WTC11 (cell line): ENCODE measurements at places on chromosomes 7 and 10. TPM values are rescaled to one million over a fixed set of nuclear protein-coding genes. Genes with fewer than 3 reads are reported as not detected.
A peak's percentile ranks its signal among the peaks of the same experiment; 100 is the strongest.

- no peaks in the 10 kb centered on the region for H3K4me1 ChIP-seq
- no peak overlapping the region for H3K4me3 ChIP-seq
- no peaks in the 10 kb centered on the region for H3K36me3 ChIP-seq
- no peak for DNase-seq
- H3K27me3 ChIP-seq, result no peaks in the 10 kb centered on the region
Observed at GRCh38 chr10:100122780-100123179, 41.1 kb upstream of the CPN1 start.

- H3K4me1 ChIP-seq, result peaks cover 34% of the 10 kb centered on the region
- DNase-seq, result no peak
- no peak overlapping the region for H3K4me3 ChIP-seq
- no peaks in the 10 kb centered on the region for H3K36me3 ChIP-seq
Observed at GRCh38 chr7:35747611-35748010, 52.7 kb upstream of the HERPUD2 start.

Gene ABCC2
- 0.53 to 0.87 TPM (median 0.57 TPM) in 3 replicates for total RNA-seq

DNA sequence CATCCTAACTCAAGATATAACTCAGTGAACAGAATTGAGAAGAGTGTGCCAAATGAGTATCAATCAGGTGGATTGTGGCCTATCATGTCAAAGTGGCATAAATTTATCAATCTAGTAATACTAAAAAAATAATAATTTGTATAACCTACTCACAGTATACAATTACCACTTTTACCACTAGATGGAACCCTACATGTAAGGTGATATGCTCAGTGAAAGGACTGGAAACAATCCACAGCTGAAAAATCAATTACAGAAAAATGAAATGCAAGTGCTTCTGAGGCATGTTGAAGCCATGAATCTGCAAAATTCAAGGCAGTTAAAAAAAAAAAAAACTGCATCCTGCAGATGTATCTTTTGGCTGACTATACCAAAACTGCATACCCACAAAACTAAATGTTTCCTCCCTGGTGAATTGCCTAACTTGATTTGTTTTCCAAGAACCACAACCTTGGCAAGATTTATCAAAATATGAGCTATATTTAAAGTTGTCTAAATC lies 13.9 kb downstream of the ARHGAP19 start:
- no peak overlapping the region for H3K27ac ChIP-seq
- H3K4me1 ChIP-seq, result 0 out of 2 replicates have a peak, but pooled peaks cover 4% of the 10 kb centered on the region
- no peaks in the 10 kb centered on the region for H3K27me3 ChIP-seq
- no peak overlapping the region for H3K4me3 ChIP-seq

DNA sequence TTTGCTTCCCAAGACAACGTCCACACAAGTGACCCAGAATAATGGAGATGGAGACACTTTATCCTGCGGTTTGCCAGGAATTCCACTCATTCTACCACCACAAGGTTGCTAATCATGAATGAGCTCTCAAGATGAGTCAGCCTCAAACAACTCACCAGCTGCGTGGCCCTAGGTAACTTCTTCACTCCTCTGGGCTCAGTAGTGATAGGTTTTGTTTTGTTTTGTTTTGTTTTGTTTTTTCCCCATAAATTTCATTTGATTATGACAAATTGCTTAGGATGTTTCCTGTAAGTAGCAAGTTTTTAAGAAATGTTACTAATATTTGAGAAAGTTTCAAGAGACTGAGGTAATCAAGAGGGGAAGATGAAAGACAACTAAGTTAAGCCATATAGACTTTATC lies 286.8 kb downstream of the PARD3 start:
- H3K4me3 ChIP-seq, result peak overlapping the region; percentile 28; the same call in 1 of the 2 replicates
- H3K36me3 ChIP-seq, result no peaks in the 10 kb centered on the region
- no peaks in the 10 kb centered on the region for H3K27me3 ChIP-seq
- H3K27ac ChIP-seq, result peak overlapping the region; percentile 90
- H3K4me1 ChIP-seq, result peaks cover 48% of the 10 kb centered on the region
- peak; percentile 27 for DNase-seq

GRCh38 chr7:158525648-158526484 lies 61.8 kb downstream of the PTPRN2 start:
- H3K27ac ChIP-seq, result no peak overlapping the region
- H3K27me3 ChIP-seq, result peaks cover 3% of the 10 kb centered on the region
- peaks cover 12% of the 10 kb centered on the region for H3K36me3 ChIP-seq

Gene GATA3
- 0.60 to 0.89 TPM (median 0.72 TPM) in 3 replicates for total RNA-seq
